ENCODE measurements at places on chromosomes 6 and 20.

DNA sequence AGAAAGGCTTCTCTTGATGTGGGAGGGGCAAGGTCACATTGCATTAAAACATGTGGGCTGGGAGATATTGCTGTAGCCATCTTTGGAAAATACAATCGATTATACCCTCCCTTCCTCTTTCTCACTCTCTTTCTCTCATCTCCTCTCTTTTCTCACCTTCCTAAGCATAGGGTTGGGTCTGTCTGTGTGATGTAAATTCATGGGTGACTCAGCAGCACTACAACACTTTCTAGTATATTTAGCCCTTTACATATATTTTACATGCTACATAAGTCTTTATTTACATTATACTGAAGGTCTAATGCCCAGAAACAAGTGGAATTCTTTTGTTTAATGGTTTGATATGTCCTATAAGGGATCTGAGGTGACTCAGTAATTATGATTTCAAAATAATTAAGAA is 634.8 kb upstream of the FLRT3 start:
- no peak for DNase-seq

- no peak for DNase-seq
Measured at GRCh38 chr6:4446982-4447381, 311.6 kb upstream of the ECI2 start.

GRCh38 chr20:41406896-41407444 is 40.4 kb upstream of the EMILIN3 start:
- no peak for DNase-seq

DNA sequence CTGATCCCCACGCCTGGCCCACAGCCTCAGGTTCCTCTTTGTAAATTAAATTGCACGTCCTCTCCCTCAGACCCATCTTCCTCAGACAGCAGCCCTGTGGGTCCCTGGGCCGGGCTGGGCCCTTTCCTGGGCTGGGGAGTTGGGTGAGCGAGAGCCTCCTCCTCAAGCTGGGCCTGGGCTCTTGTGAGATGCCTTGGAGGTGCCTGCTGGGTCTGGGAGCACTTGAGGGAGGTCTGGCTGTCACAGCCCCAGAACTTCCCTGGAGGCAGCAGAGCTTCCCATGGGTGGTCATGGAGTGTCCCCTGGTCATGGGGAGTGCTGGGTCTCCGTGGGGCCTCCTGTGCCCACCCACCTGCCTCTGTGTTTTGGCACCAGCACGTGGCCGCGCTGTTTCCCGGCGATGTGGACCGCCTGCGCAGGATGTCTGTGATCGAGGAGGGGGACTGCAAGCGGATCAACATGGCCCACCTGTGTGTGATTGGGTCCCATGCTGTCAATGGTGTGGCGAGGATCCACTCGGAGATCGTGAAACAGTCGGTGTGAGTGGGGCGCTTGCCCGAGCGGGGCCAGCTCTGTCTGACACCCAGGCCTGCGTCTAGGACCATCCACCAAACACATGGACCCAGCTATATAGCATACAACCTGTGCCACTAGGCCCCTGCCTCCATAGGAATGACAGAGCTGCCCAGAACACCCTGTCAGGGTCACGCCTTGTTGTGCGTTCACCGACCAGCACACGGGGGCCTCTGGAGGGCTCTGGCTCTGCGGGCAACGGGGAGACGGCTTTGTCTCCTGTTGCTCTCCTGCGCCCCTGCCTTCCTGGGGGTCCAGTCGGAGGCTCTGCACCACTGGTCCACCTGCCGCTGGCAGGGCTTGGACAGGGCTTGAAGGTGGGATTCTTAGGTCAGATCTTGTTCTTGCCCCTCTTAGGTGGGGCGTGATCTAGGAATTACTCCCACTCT is 33.0 kb downstream of the PYGB start:
- no peak for DNase-seq

- no peak for DNase-seq
Measured at GRCh38 chr20:44736170-44737021, 9.3 kb upstream of the KCNK15 start.

DNA sequence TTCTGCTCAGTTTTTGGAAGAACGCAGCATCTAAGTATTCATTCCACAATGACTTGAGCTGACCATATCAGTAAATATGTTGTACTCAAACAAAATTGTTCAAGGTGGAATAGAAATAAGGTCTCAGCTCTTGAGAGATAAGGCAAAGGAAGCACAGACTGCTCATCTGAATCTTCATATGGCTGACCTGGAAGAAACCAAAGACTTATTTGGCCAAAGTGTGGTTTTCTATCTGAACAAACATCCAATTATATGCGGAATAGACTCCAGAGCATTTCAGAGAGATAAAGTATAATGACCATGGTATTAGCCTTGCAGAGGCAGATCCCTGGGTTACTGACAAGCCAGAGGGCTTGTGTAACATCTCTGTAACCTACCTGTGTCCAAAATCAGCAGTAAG is 308.7 kb downstream of the CD83 start:
- no peak for DNase-seq

DNA sequence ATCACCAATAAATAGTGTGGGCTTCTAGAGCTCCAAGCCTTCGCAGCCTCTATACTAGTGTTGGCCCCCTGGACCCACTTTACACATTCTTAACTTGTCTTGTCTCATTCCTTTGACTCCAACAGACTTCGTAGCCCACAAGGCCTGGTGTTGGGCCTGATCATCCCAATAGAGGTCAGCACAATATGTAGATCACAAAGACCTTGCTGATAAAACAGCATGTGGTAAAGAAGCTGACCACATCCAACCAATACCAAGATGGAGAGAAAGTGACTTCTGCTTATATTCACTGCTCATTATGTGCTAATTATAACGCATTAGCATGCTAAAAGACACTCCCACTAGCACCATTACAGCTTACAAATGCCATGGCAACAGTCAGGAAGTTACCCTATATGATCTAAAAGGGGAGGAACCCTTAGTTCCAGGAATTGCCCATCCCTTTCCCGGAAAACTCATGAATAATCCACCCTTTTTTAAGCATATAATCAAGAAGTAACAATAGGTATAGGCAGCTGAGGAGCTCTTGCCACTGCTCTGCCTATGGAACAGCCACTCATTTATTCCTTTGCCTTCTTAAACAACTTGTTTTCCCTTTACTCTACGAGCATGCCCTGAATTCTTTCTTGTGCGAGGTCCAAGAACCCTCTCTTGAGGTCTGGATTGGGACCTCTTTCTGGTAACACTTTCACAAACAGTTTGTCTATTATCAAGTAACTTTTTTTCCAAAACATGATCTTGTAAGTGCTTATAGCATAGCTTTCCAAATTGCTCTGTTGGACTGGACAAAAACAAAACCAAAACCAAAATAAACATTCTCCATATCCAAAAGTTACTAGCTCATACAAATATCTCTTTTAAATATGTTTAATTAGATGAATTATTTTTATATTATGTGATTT is 54.6 kb upstream of the ECHDC1 start:
- DNase-seq, result no peak

- DNase-seq, result peak; percentile 64
Measured at GRCh38 chr6:150874179-150874578, 8.7 kb downstream of the MTHFD1L start.

- no peak for DNase-seq
Measured at GRCh38 chr6:92770540-92770939, 648.8 kb downstream of the EPHA7 start.

DNA sequence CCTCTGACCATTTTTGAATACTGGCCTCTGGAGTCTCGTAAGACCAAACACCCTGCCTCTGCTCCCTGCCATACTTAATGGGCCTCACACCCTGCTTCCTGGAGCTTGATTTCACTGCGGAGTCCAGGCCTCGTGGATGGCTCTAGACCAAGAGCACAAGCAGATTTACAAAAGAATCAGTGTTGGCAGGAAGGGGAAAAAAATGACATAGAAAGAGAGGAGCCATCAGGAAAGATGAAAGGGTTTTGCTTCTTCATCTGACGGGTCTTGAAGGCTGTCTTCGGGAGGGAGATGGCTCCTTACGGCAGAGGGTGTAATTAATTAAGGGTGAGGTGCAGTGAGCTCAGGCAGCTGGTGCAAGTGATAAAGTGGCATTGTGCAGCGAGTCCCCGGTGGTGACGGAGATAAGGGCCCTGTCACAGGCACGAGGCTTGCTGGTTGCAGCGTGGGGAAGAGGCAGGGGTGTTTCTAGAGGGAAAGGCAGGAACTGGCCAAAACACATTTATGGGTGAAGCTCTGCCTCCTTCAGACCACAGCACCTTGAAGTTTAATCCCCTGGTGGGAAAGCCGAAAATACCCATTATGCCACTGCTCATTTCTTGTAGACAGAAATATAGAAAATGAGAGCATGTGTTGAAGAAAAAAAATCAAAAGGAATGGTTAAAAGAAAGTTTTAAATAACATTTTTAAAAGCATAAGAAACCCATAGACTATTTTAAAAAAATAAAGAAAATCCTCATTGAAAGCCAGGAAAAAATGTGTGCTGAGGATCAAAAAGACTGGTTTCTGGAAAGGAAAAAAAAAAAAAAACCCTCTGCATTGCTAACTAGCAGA is 128.6 kb upstream of the LRFN2 start:
- DNase-seq, result no peak

GRCh38 chr6:152343735-152344360 is 293.3 kb downstream of the SYNE1 start:
- DNase-seq, result no peak

GRCh38 chr6:43488667-43489276 is 11.4 kb downstream of the TJAP1 start:
- no peak for DNase-seq

DNA sequence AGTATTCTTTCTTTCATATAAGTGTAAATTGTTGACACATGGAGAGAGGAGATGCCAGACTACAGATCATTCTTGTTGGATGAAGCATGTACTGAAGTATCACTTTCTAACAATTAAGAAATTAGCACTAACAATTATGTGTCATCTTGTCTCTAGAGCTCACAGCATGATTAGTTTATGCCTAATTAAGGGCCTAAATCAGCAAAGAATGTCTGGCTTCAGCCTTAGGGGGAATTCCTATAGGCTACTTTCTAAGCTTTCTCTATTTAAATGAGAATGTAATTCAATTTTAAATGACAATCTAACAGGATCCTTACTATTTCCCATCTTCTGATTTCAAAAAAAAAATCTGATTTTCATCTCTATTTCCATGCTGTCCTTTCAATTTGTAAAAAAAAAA is 371.0 kb downstream of the EPHA7 start:
- DNase-seq, result no peak

DNA sequence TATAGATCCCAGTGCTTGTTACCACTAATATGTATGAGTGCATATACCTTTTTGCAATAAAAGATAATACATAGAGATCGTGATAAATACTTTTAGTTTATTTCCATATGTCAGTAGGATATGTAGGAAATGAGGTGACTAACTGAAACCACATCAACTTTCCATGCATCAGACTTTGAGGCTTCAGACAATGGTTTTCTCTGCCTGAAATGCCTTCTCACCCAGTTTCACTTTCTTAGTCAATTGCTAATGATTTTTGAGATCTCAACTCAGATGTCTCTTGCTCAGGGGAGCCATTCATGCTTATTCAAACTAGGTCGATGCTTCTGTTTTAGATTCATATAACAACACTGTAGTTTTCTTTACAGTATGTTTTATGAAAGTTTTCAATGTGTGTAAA is 626.6 kb upstream of the ADGRB3 start:
- no peak for DNase-seq

GRCh38 chr6:25050356-25050755 is 114.6 kb upstream of the RIPOR2 start:
- no peak for DNase-seq

- no peak for DNase-seq
Measured at GRCh38 chr6:37743926-37744325, 46.2 kb upstream of the MDGA1 start.

DNA sequence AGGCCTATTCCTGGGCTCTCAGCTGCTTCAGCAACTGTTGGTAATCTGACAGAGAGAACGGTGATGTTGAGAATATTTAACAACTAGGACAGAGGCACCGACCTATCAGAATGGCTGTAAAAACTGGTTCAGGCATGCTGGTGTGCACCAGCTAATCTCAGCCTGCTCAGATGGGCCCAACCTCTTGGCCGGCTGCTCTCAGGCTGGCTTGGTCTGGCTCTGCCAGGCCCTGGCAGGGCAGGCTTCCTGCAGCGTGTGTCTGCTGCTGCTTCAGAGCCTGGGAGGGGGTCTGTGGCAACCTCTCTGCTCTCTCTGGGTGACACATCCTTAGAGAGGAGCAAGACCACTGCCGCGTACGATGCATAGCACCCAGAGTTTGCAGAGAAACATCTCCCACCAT is 4.8 kb downstream of the SLC2A12 start:
- DNase-seq, result no peak

DNA sequence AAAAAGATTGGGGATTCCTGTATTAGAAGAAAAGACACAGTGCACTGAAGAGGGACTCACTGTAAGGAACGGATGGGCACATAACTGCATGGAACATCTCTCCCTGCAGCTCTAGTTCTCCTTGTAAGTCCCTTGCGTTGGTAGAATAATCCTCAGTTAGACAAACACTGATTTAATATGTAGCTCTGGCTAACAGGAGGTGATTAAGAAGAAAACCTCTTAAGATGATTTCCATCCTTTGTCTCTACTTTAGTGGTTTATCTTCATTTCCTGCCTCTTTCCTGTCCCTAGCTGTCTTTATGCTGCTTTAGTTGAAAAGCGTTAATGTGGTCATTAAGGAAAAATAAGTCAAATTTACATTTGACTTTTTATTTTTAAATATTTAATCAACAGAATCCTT is 86.6 kb downstream of the SLC16A10 start:
- no peak for DNase-seq

- DNase-seq, result no peak
Measured at GRCh38 chr6:129498541-129498940, 211.4 kb downstream of the ARHGAP18 start.

- DNase-seq, result no peak
Measured at GRCh38 chr6:151723152-151723551, 84.3 kb upstream of the ESR1 start.

GRCh38 chr6:157019733-157020132 is 242.6 kb downstream of the ARID1B start:
- no peak for DNase-seq

DNA sequence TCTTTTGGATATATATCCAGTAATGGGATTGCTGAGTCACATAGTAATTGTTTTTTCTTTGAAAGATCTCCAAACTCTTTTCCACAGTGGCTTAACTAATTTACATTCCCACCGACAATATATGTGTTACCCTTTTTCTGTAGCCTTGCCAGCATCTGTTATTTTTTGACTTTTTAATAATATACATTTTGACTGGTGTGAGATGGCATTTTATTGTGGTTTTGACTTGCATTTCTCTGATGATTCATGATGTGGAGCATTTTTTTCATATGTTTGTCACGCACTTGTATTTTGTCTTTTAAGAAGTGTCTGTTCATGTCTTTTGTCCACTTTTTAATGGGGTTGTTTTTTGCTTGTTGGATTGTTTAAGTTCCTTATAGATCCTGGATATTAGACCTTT is 58.9 kb upstream of the OPRM1 start:
- DNase-seq, result no peak

GRCh38 chr6:158903801-158904200 is 84.6 kb upstream of the EZR start:
- no peak for DNase-seq

- no peak for DNase-seq
Measured at GRCh38 chr20:5843054-5843592, 92.9 kb downstream of the SHLD1 start.

GRCh38 chr6:115934145-115934544 is 126.5 kb downstream of the FRK start:
- no peak for DNase-seq
